ENCODE measurements at places on chromosomes 2 and 18. TPM values are rescaled to one million over a fixed set of nuclear protein-coding genes. Genes with fewer than 3 reads are reported as not detected.

The NDUFV2 gene
- total RNA-seq: 250 TPM

The FIGN gene
- total RNA-seq: 1.1 TPM

- H3K27ac ChIP-seq: no peak overlapping the region
- H3K4me3 ChIP-seq: no peak overlapping the region
Observed at GRCh38 chr18:49880661-49881060, 67.3 kb upstream of the ACAA2 start.

DNA sequence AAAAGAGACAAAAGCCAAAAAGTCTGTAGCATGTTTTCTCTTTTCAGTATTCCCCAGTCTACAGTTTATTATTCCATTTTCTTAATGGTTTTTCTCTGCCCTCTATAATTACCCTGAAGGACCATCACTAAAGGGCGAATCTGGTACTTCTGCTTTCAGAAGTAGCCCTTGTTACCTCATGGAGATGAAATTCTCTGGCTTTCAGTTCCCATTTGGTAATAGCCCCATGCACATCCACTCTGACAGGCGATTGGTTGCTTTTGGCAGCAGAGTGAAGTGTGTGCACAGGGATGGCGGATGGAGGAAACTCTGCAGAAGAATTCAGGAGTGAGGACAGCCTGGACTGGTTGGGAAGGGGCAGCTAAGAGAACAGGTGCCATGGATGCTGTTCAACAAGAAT lies 66.3 kb upstream of the NABP1 start:
- H3K4me1 ChIP-seq: no peaks in the 10 kb centered on the region
- H3K27me3 ChIP-seq: no peaks in the 10 kb centered on the region
- H3K36me3 ChIP-seq: no peaks in the 10 kb centered on the region
- DNase-seq: peak; percentile 19
- H3K4me3 ChIP-seq: no peak overlapping the region

DNA sequence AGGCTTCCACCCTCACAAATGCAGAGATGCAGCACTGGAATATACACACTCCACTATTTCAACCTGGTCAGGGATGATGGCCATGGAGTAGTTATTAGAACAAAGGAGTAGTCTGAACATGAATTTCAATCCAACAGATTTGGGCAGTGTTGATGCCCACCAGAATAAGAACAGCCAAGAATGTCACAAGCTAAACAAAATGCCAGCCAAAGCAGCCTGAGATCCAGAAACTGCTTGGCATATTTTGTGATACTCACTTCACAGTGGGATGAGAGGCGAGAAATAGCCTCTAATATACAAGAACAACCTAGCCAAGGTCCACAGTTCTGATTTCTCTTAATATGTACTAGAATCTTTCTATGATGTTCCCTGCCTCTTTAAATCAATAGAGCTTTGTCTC lies 58.6 kb upstream of the KLF7 start:
- H3K27ac ChIP-seq: no peak overlapping the region
- H3K27me3 ChIP-seq: no peaks in the 10 kb centered on the region
- no peaks in the 10 kb centered on the region for H3K36me3 ChIP-seq
- DNase-seq: no peak

GRCh38 chr18:68997845-68998244 lies 200.0 kb downstream of the CCDC102B start:
- no peak overlapping the region for H3K27ac ChIP-seq
- H3K4me1 ChIP-seq: no peaks in the 10 kb centered on the region
- H3K4me3 ChIP-seq: no peak overlapping the region
- H3K27me3 ChIP-seq: no peaks in the 10 kb centered on the region
- no peaks in the 10 kb centered on the region for H3K36me3 ChIP-seq

- no peaks in the 10 kb centered on the region for H3K36me3 ChIP-seq
- no peak overlapping the region for H3K4me3 ChIP-seq
- no peak overlapping the region for H3K27ac ChIP-seq
- no peaks in the 10 kb centered on the region for H3K4me1 ChIP-seq
Observed at GRCh38 chr18:26267357-26267930, 41.2 kb downstream of the TAF4B start.

DNA sequence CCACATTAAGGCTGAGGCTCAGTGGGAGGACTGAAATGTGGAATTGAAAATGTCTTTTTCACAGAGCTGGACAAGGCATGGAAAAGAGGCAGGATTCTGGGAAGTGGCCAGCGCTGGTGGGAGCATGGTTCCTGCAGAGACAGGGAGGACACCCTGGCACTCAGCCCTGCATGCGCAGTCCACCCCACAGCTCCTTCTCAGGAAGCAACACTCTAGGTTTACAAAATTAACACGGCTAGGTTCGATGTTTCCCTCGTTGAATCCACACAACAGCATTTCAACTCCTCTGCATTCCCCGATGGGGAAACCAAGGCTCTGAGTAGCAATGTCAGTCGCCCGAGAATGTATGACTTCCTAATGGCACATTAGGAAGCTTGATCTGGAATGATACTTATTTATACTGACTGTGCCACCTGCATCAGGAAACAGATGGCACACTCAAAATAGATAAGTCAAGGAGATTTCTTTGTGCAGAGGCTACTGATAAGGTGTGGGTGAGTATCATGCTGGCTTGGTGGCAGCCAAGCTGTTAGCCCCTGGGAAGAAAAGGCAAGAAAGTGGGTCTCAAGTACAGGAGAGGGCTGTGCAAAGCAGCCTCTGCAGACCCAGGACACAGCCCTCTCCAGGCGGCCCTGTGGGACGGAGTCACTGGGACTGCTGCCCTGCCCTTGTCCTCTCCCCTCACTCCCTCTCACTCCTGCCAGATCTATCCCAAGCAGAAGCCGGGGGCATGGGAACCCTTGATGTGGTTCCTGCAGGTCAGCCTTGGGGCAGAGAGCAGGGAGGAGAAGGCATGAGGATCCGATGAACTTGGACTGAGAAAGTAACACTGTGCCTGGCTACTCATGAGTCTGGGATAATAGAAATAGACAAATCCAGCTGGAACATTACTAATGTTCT lies 158.4 kb upstream of the FHL2 start:
- no peak overlapping the region for H3K4me3 ChIP-seq
- H3K27ac ChIP-seq: no peak overlapping the region
- no peaks in the 10 kb centered on the region for H3K36me3 ChIP-seq
- peak; percentile 29 for DNase-seq

GRCh38 chr2:51484605-51485004 lies 452.7 kb upstream of the NRXN1 start:
- no peaks in the 10 kb centered on the region for H3K4me1 ChIP-seq
- H3K36me3 ChIP-seq: no peaks in the 10 kb centered on the region
- no peaks in the 10 kb centered on the region for H3K27me3 ChIP-seq

GRCh38 chr18:9079818-9080528 lies 22.5 kb upstream of the NDUFV2 start:
- no peak for DNase-seq
- H3K4me3 ChIP-seq: no peak overlapping the region
- no peak overlapping the region for H3K27ac ChIP-seq
- H3K36me3 ChIP-seq: no peaks in the 10 kb centered on the region

DNA sequence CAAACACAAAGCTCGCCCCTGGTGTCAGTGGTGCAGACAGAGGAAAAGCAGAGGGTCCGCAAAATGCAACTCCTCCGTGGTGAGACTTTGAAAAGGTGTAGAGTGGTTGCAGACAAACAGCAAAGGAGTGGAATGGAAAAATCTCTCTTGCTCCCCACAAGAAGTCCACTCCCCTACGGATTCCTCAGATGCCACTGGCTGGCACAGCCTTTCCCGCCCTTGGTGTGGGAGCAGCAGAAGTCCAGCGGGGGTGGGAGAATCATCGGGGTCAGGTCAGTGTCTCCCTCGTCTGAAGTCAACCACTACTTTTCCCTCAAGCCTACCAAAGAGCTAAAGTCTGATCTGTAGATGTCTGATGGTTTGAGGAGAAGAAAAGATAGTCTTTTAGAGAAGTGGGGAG lies 22.3 kb upstream of the B3GNT7 start:
- no peak overlapping the region for H3K27ac ChIP-seq
- DNase-seq: no peak
- H3K4me1 ChIP-seq: no peaks in the 10 kb centered on the region
- no peaks in the 10 kb centered on the region for H3K36me3 ChIP-seq
- H3K27me3 ChIP-seq: no peaks in the 10 kb centered on the region

DNA sequence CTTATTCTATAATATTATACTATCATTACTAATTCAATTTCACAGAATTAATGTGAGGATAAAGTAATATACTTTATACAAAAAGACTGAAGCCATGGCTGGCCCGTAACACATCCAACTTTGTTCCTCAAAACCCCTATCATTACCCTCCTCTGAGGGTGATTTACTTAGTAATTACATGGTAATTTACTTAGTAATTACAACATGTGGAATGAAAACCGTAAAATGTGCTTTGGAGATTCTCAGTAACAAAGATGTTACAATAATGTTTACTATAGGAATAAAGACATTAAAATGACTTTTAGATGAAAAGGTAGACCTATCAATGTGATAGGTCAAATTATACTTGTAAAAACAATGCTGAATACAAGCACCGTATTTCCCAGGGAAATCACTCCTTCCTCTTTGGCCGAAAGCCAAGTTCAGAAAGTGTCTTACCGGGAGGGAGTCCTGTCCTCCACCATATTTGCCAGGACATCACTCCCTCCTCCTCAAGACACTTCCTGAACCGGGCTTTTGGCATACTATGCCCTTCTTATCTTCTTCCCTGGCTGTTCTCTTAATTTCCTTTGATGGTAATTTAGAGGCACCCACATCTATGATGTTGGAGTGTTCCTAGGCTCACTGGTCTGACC lies 1047.8 kb downstream of the SOCS6 start:
- H3K4me1 ChIP-seq: no peaks in the 10 kb centered on the region
- no peaks in the 10 kb centered on the region for H3K36me3 ChIP-seq
- H3K27me3 ChIP-seq: no peaks in the 10 kb centered on the region
- no peak overlapping the region for H3K4me3 ChIP-seq
- no peak for DNase-seq

DNA sequence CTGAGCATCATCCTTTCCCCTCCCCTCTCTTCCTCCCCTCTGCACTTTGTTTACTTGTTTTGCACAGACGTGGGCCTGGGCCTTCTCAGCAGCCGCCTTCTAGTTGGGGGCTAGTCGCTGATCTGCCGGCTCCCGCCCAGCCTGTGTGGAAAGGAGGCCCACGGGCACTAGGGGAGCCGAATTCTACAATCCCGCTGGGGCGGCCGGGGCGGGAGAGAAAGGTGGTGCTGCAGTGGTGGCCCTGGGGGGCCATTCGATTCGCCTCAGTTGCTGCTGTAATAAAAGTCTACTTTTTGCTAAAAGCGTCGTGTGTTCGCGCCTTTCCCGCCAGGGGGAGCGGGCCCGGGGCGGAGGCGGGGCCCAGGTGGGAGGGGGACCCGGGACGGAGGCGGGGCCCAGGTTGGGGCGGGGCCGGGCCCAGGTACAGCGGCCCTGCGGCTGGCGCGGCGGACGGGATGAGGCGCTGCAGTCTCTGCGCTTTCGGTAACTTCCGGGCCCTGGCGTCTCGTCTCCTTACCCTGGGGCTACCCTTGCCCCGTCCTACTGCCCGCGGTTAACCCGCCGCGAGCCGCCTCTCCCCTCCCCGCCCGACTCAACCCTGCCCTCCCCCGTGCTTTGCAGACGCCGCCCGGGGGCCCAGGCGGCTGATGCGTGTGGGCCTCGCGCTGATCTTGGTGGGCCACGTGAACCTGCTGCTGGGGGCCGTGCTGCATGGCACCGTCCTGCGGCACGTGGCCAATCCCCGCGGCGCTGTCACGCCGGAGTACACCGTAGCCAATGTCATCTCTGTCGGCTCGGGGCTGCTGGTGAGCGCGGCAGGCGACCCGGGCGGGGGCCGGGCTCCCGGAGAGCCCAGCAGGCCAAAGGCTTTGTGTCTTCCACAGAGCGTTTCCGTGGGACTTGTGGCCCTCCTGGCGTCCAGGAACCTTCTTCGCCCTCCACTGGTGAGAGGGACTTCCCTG lies at the start of gene KRTCAP3:
TSS of gene KRTCAP3 (plus strand) at position 424 of the 962 bp plus-strand sequence. CDS start at position 456, 32 bp downstream.
- no peaks in the 10 kb centered on the region for H3K4me1 ChIP-seq
- peaks cover 51% of the 10 kb centered on the region for H3K36me3 ChIP-seq
- no peaks in the 10 kb centered on the region for H3K27me3 ChIP-seq
- peak within 1 kb of the TSS; percentile 30 for H3K27ac ChIP-seq
- peak; percentile 35 for DNase-seq

Measured in adrenal gland (tissue), 19 donors.